ENCODE measurements at places on chromosomes 4 and X.
A peak's percentile ranks its signal among the peaks of the same experiment; 100 is the strongest.

GRCh38 chr4:15882675-15883086, 55.9 kb downstream of the FGFBP1 start:
- peak; percentile 36 for DNase-seq

GRCh38 chr4:87895964-87896621, 63.3 kb downstream of the MEPE start:
- DNase-seq, result no peak

DNA sequence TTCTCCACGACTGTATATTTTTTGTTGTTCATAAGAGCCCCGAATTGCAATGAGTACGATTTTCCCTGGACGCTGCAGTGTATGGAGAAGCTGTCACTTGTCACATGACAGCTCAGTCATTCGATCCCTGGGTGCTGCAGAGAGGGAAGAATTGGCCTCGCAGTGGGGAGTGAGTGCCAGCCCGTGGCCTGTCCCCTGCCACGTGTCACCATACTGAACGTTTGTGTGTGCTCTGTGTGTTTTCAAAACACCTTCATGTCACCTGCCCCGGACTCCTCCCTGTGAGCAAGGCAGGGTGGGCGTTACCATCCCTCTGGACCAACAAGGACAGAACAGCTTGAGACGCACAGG, 77.9 kb downstream of the TBL1X start:
- no peak for DNase-seq

- DNase-seq, result no peak
Observed at GRCh38 chr4:13171292-13172057, 312.7 kb downstream of the RAB28 start.

DNA sequence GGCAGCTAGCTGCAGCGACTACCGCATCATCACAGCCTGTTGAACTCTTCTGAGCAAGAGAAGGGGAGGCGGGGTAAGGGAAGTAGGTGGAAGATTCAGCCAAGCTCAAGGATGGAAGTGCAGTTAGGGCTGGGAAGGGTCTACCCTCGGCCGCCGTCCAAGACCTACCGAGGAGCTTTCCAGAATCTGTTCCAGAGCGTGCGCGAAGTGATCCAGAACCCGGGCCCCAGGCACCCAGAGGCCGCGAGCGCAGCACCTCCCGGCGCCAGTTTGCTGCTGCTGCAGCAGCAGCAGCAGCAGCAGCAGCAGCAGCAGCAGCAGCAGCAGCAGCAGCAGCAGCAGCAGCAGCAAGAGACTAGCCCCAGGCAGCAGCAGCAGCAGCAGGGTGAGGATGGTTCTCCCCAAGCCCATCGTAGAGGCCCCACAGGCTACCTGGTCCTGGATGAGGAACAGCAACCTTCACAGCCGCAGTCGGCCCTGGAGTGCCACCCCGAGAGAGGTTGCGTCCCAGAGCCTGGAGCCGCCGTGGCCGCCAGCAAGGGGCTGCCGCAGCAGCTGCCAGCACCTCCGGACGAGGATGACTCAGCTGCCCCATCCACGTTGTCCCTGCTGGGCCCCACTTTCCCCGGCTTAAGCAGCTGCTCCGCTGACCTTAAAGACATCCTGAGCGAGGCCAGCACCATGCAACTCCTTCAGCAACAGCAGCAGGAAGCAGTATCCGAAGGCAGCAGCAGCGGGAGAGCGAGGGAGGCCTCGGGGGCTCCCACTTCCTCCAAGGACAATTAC, 1.4 kb downstream of the AR start:
- no peak for DNase-seq

- DNase-seq, result no peak
Observed at GRCh38 chrX:68273887-68274286, 159.4 kb downstream of the OPHN1 start.

DNA sequence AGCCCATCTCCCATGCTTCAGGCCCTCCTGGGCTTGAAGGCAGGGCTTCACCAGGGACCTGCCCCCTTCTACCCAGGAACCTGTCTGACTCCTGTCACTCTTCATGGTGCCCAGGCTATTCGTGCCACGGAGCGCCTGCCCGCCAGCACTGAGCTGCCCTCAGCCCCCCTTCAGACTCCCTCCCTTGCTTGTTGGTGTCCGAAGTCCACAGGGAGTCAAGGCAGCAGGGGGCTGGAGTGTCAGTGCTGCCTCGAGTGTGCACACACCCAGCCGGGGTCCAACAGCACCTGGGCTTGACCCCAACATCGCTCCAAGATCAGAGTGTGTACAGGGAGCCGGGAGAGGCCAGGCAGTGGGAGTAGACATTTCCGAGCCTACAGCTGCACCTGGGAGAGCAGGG, 59.8 kb downstream of the TBCK start:
- no peak for DNase-seq

GRCh38 chr4:94523617-94524016, 71.9 kb downstream of the PDLIM5 start:
- no peak for DNase-seq

GRCh38 chrX:134013524-134013923, 28.1 kb upstream of the GPC3 start:
- no peak for DNase-seq

DNA sequence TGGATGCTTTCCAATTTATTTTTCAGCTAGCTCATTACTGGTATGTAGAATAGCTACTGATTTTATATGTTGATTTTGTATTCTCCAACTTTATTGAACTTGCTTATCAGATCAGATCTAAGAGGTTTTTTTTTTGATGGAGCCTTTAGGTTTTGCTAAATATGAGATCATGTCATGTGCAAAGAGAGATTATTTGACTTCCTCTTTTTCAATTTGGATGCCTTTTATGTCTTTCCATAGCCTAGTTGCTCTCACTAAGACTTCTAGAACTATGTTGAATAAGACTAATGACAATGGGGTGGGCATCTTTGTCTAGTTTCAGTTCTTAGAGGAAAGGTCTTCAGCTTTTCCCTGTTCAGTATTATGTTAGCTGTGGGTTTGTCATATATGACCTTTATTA, 11.7 kb downstream of the MAGEE1 start:
- DNase-seq, result no peak

- DNase-seq, result no peak
Observed at GRCh38 chrX:119156241-119156640, 28.6 kb upstream of the KIAA1210 start.

DNA sequence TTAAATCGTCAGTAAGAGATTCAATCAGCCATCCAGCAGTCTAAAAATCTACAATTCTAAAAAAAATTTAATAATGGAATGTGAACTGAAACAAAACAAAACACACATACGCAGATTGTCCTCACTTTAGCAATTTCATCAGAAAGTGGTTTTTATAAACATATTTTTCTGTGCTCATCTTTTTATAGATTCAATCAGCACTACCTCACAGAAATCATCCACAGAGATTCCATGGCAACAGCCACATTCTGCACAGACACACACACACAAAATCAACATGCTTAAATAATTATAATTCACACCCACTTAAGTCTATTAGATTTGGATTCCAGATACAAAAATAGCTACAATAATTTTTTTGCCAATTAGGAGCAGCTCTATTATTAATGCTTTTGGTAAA, 149.0 kb upstream of the KCNIP4 start:
- DNase-seq, result no peak

GRCh38 chr4:76232681-76233080, 18.8 kb upstream of the FAM47E start:
- no peak for DNase-seq

- no peak for DNase-seq
Observed at GRCh38 chr4:9901257-9901656, 119.8 kb downstream of the DRD5 start.

DNA sequence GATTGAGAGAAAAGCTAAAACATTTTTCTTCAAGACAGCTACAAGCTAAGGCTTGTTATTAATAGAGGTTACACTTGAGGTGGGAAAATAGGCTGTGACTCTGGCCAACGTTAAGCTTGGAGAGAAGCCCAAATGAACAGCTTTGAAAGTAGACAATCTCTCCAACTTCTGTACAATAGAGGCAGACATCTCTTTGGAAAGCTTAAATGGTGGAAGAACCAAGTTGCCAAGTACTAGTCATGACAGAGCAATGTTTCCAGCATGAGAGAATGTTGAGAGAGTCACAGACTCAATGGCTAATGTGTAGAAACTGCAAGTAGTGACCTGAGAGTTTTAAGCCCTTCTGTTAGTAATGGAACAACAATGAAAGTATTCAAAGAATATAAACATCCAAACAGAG, 298.1 kb downstream of the INPP4B start:
- no peak for DNase-seq

- DNase-seq, result no peak
Observed at GRCh38 chr4:156594624-156595023, 377.0 kb downstream of the PDGFC start.

DNA sequence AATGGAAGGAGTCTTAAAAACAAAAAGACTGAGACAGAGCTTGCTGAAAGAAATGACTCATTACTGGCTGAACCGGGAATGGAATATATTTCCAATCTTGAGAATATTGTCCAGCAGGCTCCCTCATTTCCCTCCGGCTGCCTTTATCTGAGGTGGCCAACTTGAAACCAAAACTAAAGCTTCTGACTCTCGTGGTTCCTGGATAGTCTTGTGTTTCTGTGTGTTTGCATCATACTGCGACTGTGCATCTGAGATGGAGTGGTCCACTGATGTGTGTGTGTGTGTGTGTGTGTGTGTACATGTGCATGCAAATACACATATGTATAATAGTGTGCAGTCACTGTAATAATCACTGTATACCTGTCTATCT, 145.6 kb upstream of the SCML1 start:
- DNase-seq, result no peak

- no peak for DNase-seq
Observed at GRCh38 chr4:95833711-95834194, 6.1 kb upstream of the PDHA2 start.

- DNase-seq, result no peak
Observed at GRCh38 chr4:105707782-105708180, 708 bp downstream of the INTS12 start.

GRCh38 chr4:159248384-159249178, 145.7 kb downstream of the RAPGEF2 start:
- no peak for DNase-seq

GRCh38 chr4:186844059-186844681, 120.5 kb upstream of the FAT1 start:
- DNase-seq, result no peak

GRCh38 chrX:15356444-15356843, 21.1 kb upstream of the PIGA start:
- DNase-seq, result no peak

GRCh38 chr4:106231931-106232330, 84.1 kb downstream of the TBCK start:
- DNase-seq, result no peak

GRCh38 chr4:108126806-108127205, 41.9 kb downstream of the LEF1 start:
- DNase-seq, result no peak

GRCh38 chrX:1835056-1835455, 220.2 kb downstream of the ASMT start:
- DNase-seq, result no peak

GRCh38 chr4:71235311-71236201, 103.3 kb upstream of the SLC4A4 start:
- DNase-seq, result no peak

- no peak for DNase-seq
Observed at GRCh38 chrX:115233497-115234455, at the start of gene LRCH2. TSS of gene LRCH2 (minus strand) at chrX:115234096. CDS start at chrX:115234041, 55 bp downstream.

DNA sequence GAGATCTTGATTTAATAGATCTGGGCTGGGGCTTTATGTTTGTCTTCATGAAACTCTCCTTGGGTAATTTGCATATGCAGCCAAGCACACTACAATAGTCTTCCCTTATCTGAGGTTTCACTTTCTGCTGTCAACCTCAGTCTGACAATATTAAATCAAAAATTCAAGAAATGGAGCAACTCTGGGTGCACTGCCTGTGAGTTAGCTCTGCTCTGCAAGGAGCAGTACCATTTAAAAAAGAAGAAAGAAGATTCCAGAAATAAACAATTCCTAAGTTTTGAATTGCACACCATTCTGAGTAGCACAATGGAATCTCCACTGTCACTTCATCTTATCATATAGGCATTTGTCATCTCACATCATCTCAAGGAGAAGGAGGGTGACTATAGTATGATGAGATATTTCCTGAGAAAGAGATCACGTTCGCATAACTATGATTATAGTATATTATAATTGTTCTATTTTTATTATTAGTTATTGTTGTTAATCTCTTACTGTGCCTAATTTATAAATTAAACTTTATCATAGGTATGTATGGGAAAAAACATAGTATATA, 9.4 kb downstream of the FNIP2 start:
- no peak for DNase-seq

DNA sequence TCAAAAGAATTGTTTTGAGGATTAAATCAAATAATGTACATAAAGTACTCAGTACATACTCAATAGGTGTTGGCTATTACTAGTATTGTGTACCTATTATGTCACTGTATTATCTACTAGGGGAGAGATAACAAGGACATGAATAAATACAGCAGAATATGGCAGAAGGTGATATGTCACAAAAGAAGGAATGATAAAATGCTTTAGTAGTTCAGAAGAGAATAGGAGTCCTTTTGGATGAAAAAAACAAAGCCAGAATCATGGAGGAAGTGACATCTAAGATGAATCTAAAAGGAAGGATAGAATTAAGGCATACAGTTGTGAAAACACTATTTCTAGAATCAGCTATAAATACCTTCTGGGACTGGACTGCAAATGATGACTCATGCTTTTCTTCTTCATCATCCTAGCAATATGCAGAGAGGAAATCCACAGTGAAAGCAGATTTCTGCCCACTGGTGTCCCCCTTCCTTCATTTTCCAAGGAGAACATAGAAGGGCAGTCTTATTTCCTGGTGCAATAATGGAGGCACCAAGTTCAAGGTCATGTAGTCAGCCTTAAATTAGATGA, 98.7 kb downstream of the GLUD2 start:
- DNase-seq, result no peak

DNA sequence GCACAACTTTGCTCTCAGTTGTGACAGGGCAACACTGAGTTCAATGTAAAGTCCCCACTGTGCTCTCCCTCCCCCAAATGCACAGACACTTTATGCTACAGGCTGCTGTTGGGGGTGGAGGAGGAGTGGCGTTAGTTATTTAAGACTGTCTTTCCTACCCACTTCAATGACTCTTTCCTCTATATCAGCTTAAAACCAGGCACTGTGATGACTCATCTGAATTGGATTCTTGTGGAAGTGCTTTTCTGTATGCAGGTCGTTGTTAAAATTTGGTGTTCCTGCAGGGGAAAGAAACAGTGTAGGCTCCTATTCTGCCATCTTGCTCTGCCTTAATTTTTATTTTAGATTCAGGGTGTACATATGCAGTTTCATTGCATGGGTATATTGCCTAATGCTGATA, 1157.2 kb upstream of the ADGRL3 start:
- no peak for DNase-seq

DNA sequence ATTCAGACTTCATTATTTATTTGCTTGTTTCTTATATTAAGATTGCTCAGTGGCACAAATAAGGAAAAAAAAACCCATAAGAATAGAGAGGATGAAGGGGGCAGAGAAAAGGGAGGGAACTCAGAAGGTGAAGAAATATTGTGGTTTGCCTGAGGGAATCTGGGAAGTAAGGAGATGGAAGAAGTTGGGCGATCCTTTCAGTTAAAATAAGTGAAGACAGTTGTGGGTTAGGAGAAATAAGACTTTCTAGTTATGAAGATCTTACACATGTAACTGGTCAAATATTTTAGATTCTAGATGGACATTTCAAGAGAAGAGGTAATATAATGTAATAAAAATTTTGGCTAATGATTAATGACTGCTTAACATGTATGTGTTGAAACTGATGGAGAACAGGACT, 138.7 kb upstream of the LIMCH1 start:
- DNase-seq, result no peak

All from activated naive CD8-positive, alpha-beta T cell treated with anti-CD3 and anti-CD28 coated beads, Interleukin-2, amount 10 ng/mL, durations not matched to agents 7 days and 5 days (primary cell).